ENCODE measurements at places on chromosomes 5 and 9. TPM values are rescaled to one million over a fixed set of nuclear protein-coding genes. Genes with fewer than 3 reads are reported as not detected.

EGFL7 gene
- total RNA-seq, result 0.08 TPM

FBXW5 gene
- total RNA-seq, result 89.0 TPM

PIP5KL1 gene
- 18.4 TPM for total RNA-seq

PRR16 gene
- total RNA-seq, result 16.0 TPM

SLCO6A1 gene
- total RNA-seq, result not detected
